ENCODE measurements at places on chromosomes 6 and 20.

DNA sequence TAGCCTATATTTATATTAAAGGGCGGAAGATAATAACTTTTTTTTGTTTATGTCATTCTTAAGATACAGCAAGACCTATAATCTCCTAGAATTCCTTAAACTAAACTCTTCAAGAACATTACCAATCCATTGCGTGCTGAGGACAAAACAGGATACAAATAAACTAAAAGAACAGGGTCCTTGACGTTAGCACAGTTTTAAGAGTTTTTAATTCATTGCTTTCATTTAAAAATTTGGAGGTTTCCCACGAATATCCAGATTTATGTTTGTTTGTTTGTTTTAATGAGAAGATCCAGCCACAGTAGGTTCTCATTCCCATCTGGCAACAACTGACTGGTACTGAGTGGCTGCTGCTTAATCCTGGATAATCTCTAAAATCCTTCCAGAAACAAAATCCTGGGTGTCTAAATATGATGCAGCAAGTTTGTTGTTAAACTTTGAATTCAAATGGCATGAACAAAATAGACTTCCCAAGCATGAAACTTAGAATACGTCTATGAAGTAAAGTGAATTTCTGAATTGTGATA is 153.7 kb downstream of the HACE1 start:
- DNase-seq: no peak

- no peak for DNase-seq
These were observed 4.4 kb downstream of the FOXA2 start for GRCh38 chr20:22579711-22580697.

DNA sequence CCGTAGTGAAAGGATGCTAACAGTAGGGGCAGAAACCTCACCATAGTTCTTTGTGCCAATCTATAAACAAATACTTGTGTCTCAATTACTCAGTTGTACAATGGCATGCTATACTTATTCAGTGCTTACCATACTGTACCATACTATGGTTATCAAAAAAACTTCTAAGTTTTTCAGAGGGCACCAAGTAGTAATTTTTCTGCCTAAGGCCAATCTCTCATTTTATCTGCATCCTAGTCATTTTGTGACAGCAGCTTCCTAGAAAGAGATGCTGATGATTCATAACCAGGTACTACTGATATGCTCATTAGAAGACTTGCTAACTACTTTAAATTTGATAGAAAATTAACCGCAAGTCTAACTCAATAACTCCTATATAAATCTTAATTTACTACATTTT is 42.9 kb downstream of the TMEM244 start:
- no peak for DNase-seq

DNA sequence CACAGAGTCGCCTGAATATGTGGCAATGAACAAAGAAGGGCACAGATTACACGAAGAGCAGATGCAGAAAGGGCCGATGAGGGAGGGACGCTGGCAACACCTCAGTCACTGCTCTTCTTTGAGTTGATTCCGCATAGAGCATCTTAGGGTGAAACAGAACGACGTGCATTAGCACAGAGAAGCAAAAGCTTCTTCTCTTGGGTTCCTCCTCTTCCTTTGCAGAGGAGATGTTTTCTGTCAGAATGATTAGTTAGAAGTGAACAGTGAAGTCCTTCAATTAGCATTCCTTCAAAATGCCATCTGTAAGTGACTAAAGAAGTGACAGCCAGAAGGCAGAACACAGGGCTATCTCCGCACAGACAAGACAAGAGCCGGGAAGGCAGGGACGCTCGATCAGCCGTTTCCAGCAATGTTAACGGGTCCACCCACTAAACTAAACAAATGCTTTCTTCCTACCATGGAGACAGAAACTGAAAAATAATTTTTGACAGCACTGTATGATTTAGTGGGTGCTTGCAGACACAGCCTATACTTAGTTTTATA is 219.8 kb upstream of the AGPAT4 start:
- DNase-seq: no peak

DNA sequence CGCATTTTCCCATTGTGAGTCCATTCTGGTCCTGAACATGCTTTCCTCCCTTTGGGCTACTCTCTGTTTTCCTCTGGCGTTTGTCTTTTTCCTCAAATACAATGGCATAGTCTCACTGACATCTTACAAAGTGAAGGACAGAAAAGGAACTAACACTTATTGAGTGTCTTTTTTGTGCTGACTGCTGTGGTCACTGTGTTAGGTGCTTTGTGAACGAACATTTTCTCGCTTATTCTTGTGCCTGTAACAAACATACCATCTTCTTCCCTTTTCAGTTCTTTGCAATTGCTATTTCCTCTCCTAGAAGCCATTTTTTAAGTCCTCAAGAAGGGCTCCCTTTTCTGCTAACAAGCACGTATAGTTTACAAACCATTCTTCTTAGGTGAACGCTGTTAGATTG is 15.4 kb downstream of the FIG4 start:
- DNase-seq: no peak

GRCh38 chr6:2436410-2437154 is 191.2 kb upstream of the GMDS start:
- no peak for DNase-seq

DNA sequence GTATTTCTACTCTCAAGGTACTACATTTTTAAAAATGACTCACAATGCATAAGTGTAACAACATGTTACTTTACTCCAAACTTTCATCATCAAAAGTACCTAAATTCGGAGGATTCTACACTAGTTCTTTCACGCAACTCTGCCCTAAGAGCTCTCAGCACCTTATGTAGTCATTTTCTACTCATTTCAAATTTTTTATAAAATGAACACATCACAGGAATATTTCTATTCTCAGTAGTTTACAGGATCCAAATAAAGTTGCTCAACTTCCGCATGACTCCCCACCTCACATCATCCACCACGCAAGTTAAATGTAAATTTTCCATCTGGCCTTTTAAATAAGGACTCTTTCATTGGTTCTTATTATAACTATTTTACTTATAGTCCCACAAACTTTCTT is 344.9 kb upstream of the MANEA start:
- DNase-seq: peak; percentile 60
